ENCODE measurements at places on chromosomes 5 and 9. TPM values are rescaled to one million over a fixed set of nuclear protein-coding genes. Genes with fewer than 3 reads are reported as not detected.

GRCh38 chr9:5392285-5392684 lies 45.4 kb downstream of the PLGRKT start:
- H3K36me3 ChIP-seq = no peaks in the 10 kb centered on the region
- no peaks in the 10 kb centered on the region for H3K27me3 ChIP-seq
- H3K4me3 ChIP-seq = no peak overlapping the region
- no peaks in the 10 kb centered on the region for H3K4me1 ChIP-seq
- DNase-seq = no peak
- no peak overlapping the region for H3K27ac ChIP-seq

DNA sequence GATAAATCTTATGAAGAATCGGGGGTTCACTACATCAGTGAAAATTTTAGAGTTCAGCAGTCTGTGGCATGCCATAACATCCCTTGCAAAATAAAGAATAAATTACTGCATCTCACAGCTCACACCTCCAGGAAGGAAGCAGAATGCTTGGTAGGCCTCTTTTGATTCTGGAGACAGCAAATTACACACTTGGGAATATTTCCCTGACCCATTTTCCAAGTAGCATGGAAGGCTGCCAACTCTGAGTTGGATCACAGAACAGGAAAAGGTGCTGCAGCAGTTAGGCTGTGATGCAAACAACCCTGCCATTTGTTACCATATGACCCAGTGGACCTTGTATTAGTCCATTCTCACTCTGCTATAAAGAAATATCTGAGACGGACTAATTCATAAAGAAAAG lies 293.5 kb downstream of the ASTN2 start:
- H3K27ac ChIP-seq = no peak overlapping the region
- no peak overlapping the region for H3K4me3 ChIP-seq
- DNase-seq = no peak
- H3K27me3 ChIP-seq = no peaks in the 10 kb centered on the region
- H3K4me1 ChIP-seq = no peaks in the 10 kb centered on the region

- DNase-seq = no peak
- H3K27me3 ChIP-seq = no peaks in the 10 kb centered on the region
- H3K4me1 ChIP-seq = no peaks in the 10 kb centered on the region
- H3K36me3 ChIP-seq = no peaks in the 10 kb centered on the region
- no peak overlapping the region for H3K27ac ChIP-seq
These were observed 10.0 kb upstream of the CAMK4 start for GRCh38 chr5:111214052-111214742.

GRCh38 chr5:172187118-172188032 lies 649 bp downstream of the STK10 start:
- H3K4me1 ChIP-seq = peaks cover 31% of the 10 kb centered on the region
- H3K27ac ChIP-seq = peak overlapping the region; percentile 82
- peak overlapping the region; percentile 95 for H3K4me3 ChIP-seq

GRCh38 chr5:161548487-161549094 lies 2.1 kb upstream of the GABRB2 start:
- H3K36me3 ChIP-seq = no peaks in the 10 kb centered on the region
- H3K4me3 ChIP-seq = no peak overlapping the region
- no peak overlapping the region for H3K27ac ChIP-seq
- no peak for DNase-seq
- H3K4me1 ChIP-seq = peaks cover 9% of the 10 kb centered on the region

DNA sequence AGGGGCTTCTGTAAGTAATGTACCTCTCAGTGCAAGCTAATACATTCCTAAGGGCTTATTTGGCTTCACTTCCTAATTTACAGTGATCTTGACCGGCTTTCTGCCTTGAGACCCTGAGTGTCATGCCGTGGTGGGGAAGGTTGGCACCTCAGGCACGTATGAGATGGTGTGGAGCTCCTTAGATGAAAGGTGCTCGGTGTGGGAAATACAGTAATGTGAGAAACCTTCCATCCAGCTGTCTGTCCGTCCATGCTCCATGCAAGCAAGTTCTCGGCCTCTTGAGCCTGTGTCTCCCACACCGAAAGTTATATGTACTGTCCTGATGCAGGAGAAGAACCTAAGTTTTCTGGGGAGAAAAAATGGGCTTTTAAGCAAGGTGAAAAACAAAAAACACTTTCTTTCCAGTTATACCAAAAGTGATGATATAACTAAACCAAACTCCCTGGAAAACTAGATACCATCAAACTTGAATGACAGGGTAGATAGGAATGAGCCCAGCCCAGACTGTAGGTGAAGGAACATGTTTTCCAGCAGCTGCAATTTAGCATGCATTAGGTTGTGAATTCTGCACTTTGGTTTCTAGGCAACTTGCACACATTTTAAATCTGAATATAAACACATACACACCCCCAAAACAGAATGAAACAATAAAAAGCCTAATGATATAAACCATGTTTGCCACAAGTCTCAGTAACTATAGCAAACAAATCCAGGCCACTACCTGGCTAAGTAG lies 279.6 kb downstream of the FANCC start:
- H3K27me3 ChIP-seq = no peaks in the 10 kb centered on the region
- H3K27ac ChIP-seq = no peak overlapping the region
- DNase-seq = no peak
- H3K36me3 ChIP-seq = no peaks in the 10 kb centered on the region
- H3K4me3 ChIP-seq = no peak overlapping the region

- peaks cover 4% of the 10 kb centered on the region for H3K27me3 ChIP-seq
- H3K36me3 ChIP-seq = no peaks in the 10 kb centered on the region
- peaks cover 3% of the 10 kb centered on the region for H3K4me1 ChIP-seq
- no peak overlapping the region for H3K4me3 ChIP-seq
These were observed 4.1 kb upstream of the KCNMB1 start for GRCh38 chr5:170393235-170393634.

DNA sequence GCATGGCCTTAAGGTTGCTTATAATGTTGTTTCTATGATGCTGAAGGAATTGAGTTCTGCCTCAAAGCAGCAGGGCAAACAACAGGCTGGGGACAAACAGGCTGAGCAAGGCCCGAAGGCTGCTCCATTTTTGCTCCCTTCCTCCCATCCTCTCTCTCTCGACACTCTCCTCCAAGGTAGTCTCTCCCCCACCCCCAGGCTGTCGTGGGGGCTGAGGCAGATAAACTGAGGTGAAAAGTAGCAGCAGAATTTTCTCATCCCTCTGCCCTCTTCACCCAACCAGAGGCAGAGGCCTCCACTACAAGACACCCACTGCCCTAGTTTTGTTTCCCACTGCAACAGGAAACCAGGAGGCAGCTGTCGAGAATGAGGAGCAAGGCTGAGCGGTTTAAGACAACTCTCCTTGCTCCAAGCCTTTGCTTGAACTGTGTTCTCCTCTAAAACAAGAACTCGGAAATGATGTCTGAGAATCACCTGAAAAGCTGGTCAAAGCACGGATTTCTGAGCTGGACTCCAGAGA lies 13.5 kb upstream of the GNA14 start:
- peaks cover 7% of the 10 kb centered on the region for H3K4me1 ChIP-seq
- no peaks in the 10 kb centered on the region for H3K36me3 ChIP-seq
- DNase-seq = no peak
- H3K27me3 ChIP-seq = no peaks in the 10 kb centered on the region

- H3K4me1 ChIP-seq = peaks cover 5% of the 10 kb centered on the region
- no peak for DNase-seq
- no peaks in the 10 kb centered on the region for H3K27me3 ChIP-seq
- no peaks in the 10 kb centered on the region for H3K36me3 ChIP-seq
- H3K27ac ChIP-seq = no peak overlapping the region
These were observed 3.8 kb upstream of the RNF14 start for GRCh38 chr5:141965071-141965470.

- H3K4me3 ChIP-seq = no peak overlapping the region
- H3K4me1 ChIP-seq = no peaks in the 10 kb centered on the region
- no peak overlapping the region for H3K27ac ChIP-seq
- H3K36me3 ChIP-seq = no peaks in the 10 kb centered on the region
- H3K27me3 ChIP-seq = no peaks in the 10 kb centered on the region
These were observed 323.4 kb downstream of the PSAT1 start for GRCh38 chr9:78620303-78620702.

- no peak overlapping the region for H3K27ac ChIP-seq
- no peak for DNase-seq
- no peaks in the 10 kb centered on the region for H3K27me3 ChIP-seq
- H3K4me1 ChIP-seq = peaks cover 8% of the 10 kb centered on the region
- no peak overlapping the region for H3K4me3 ChIP-seq
These were observed 9.3 kb downstream of the CCNH start for GRCh38 chr5:87403409-87403808.

GRCh38 chr9:93652604-93653592 lies 76.5 kb downstream of the PHF2 start:
- peaks cover 80% of the 10 kb centered on the region for H3K36me3 ChIP-seq
- H3K27ac ChIP-seq = no peak overlapping the region
- DNase-seq = peak; percentile 46

DNA sequence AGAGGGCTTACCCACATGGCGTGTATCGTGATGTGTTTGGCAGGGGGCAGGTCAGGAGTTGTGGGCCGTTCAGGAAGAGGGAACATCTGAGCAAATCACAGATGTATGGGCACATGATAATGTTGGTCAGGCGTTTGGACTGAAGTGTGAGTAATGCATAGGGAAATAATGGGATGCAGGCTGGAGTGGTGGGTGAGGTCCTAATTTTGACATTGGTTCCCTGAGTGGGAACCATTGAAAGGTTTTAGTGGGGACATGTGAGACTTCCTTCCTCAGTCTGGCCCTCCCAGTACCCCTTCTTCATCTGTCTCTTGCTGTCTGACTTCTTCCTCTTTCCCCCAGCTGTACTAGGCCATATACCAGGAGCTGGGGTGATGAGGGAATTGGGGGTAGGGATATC lies 7.6 kb downstream of the OTULIN start:
- DNase-seq = no peak
- no peak overlapping the region for H3K4me3 ChIP-seq
- H3K36me3 ChIP-seq = no peaks in the 10 kb centered on the region
- H3K27ac ChIP-seq = no peak overlapping the region
- peaks cover 50% of the 10 kb centered on the region for H3K4me1 ChIP-seq

- no peaks in the 10 kb centered on the region for H3K27me3 ChIP-seq
- peak; percentile 73 for DNase-seq
- H3K4me1 ChIP-seq = peaks cover 45% of the 10 kb centered on the region
- no peak overlapping the region for H3K4me3 ChIP-seq
- H3K36me3 ChIP-seq = no peaks in the 10 kb centered on the region
These were observed 156.1 kb downstream of the SNX18 start for GRCh38 chr5:54673523-54674225.

GRCh38 chr5:172638209-172638768 lies 2.8 kb upstream of the NEURL1B start:
- peaks cover 6% of the 10 kb centered on the region for H3K4me1 ChIP-seq
- DNase-seq = no peak
- no peaks in the 10 kb centered on the region for H3K36me3 ChIP-seq
- no peak overlapping the region for H3K27ac ChIP-seq

DNA sequence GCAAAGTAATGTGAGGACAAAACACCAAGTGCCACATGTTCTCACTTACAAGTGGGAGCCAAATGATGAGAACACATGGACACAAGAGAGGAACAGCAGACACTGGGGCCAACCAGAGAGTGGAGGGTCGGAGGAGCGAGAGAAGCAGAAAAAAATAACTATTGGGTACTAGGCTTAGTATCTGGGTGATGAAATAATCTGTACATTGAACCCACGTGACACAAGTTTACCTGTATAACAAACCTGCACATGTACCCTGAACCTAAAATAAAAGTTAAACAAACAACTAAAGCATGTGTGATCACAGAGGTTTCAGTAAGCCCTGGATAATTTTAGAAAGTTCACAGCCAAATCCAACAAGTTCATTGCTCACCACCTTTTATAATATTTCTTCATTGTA lies 160.1 kb downstream of the TENT4A start:
- no peak overlapping the region for H3K27ac ChIP-seq
- no peak for DNase-seq
- H3K4me1 ChIP-seq = no peaks in the 10 kb centered on the region
- H3K27me3 ChIP-seq = no peaks in the 10 kb centered on the region
- no peaks in the 10 kb centered on the region for H3K36me3 ChIP-seq
- H3K4me3 ChIP-seq = no peak overlapping the region

- H3K4me3 ChIP-seq = no peak overlapping the region
- H3K27ac ChIP-seq = no peak overlapping the region
- peak; percentile 29 for DNase-seq
- H3K27me3 ChIP-seq = peaks cover 33% of the 10 kb centered on the region
These were observed 6.1 kb upstream of the CEP72 start for GRCh38 chr5:606061-606460.

DNA sequence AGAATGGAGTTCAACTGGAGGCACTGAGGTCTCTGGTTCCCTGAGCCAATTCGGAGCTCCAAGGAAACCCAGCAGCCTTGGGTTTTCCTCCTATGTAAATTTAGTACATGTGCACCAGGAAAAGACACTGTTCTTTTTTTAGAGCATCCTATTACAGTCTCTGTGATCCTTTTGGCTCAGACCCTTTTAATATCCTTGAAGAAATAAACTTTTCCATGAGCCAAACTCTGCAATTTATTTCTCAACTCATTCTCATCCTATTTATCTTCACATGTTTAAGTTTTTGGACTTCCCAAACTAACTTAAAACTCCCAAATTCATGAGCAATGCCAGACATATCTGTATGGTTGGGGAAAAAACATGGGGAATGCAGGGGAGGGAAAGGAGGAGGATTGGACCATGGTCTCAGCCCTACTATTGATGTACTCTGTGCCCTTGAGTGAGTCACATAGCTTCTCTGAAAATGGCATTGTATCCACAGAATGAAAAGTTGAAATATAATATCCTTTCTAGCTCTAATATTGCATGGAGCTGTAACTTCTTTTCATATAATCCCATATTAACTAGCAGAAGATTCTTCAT lies 76.6 kb downstream of the PAPPA start:
- H3K4me3 ChIP-seq = no peak overlapping the region
- no peak overlapping the region for H3K27ac ChIP-seq
- H3K36me3 ChIP-seq = no peaks in the 10 kb centered on the region
- no peak for DNase-seq

DNA sequence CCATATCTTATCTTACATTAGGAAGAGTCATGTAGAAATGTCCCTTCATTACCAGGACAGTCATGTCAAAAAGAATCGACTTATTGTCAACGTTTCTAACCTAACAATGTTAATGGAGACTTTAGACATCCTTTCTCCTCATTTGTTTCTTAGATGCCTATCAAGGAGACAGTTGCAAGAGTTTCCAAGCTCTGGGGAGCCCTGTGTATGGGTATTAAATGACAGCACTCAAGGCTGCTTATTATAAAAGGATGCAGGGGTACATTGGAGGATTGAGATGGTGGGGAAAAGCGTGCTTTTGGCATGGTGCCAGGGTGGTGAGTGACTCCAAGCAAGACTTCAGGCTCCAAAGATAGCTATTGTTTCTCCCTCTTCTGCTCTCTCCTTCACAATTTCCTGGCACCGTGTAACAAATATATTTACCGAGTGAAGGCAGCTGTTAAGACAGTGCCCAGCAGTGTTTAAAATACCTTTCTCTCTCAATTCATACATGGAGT lies 461.3 kb upstream of the CLINT1 start:
- no peak overlapping the region for H3K4me3 ChIP-seq
- H3K27me3 ChIP-seq = no peaks in the 10 kb centered on the region
- H3K27ac ChIP-seq = no peak overlapping the region
- no peak for DNase-seq
- no peaks in the 10 kb centered on the region for H3K4me1 ChIP-seq
- H3K36me3 ChIP-seq = no peaks in the 10 kb centered on the region

The HRCT1 gene
- total RNA-seq = 10.8 TPM

The COL27A1 gene
- total RNA-seq = 13.7 TPM

The CAAP1 gene
- total RNA-seq = 11.6 TPM

The SPINK6 gene
- total RNA-seq = not detected

The C9orf40 gene
- total RNA-seq = 2.9 TPM
